ENCODE measurements at places on chromosomes 7 and 10.

DNA sequence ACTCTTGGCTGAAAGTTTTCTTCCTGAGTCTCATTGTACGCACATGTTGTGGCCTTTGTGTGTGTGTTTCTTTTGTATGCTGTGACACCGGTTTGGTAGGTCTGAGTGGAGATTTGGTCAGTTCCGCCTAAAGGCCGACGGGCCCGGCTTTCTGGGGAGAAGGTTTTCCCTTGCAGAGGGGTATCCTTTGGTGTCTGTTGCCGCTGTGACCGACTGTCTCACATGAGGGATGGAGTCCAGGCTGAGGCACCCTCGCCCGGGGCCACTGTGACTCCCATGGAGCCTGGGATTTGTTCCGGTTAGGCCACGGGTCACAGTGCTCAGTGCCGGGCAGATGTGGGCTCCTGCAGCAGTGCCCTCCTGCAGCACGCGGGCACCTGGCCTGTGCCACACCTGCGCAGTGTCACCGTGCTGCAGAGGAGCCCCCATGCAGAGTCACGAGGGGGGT lies 19.4 kb downstream of the INPP5A start:
- DNase-seq: no peak

DNA sequence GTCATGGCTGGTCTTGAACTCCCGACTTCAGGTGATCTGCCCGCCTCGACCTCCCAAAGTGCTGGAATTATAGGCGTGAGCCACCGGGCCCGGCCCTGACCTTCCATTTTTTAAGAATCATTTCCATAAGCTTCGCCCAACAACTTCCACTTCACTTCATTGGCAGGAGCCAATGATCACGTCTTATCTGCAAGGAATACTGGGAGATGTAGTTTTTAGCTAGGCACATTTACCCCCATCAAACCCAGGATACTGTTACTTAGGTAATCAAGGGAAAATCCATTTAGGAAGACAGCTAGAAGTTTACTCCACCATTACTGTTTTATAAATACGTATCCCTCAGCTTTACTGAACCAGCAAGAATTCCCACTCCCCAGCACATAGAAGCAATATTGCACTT lies 3.4 kb upstream of the CDK13 start:
- no peak for DNase-seq

- DNase-seq: no peak
Measured at GRCh38 chr10:118980135-118980865, 49.2 kb upstream of the NANOS1 start.

DNA sequence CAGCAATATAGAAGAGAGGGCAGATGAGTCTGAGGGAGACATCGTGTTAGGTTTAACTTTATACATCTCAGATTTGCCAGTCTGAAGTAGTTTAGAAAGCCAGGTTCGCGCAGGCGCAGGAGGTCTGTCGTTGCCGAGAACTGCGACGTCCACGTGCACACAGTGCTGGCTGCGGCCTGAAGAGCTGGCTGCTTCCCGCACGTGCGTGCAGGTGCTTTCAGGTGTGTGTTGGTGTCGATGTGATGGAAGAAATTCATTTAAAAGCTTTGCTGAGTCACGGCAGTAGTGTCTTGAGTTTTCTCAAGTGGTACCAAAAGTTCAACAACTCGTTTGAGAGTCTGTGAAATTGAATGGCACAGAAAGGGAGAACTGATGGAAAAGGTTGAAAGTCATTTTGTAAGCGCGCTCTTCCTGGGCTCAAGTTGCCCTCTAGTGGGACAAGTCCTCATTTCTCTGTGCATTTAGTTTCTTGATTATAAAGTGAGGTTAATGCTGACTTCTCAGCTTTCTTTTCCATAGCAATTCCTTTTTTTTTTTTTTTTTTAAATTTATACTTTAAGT lies 18.6 kb downstream of the WDR37 start:
- DNase-seq: no peak
